ENCODE measurements at places on chromosomes 6 and 20. TPM values are rescaled to one million over a fixed set of nuclear protein-coding genes. Genes with fewer than 3 reads are reported as not detected.

CST7 gene
- total RNA-seq, result not detected

SNX3 gene
- total RNA-seq, result 182 TPM

HRH3 gene
- total RNA-seq, result not detected

DNA sequence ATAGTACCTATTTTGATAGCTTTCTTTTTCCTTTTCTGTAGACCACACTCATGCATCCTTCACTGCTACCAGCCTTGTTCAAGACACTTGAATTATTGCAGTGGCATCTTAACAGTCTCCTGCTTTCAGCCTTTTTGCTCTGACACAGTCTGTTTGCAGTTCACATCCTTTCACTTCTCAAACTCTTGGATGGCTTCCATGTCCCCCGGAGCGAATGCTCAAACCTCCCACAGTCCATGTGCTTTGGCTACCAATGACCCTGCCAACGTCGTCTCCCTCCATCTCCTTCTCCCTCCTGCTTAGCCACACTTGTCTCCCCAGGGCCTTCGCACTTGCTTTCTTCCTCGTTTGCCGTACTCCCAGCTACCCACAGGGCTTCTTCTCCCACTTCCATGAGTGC, 270.0 kb upstream of the ZFP64 start:
- no peak overlapping the region for H3K27ac ChIP-seq
- H3K36me3 ChIP-seq, result no peaks in the 10 kb centered on the region
- no peak overlapping the region for H3K4me3 ChIP-seq
- no peak for DNase-seq
- no peaks in the 10 kb centered on the region for H3K27me3 ChIP-seq

DNA sequence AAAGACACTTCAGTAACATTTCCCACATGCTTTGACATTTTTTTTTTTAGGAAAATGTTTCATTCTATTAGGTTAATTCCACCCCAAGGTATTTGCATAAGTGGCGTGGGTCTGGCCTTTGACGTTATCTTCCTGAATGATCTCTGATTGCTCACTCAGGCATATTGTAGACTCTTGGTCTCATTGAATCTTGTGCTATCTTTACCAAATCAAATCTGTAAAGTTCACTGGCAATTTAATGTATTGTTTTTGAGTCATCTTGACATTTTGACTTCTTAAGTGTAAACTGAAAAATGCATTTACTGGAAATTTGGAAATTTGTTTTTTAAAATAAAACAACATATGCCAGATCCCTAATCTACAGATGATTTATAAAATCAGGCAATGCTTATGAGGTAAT, 16.0 kb upstream of the VIP start:
- H3K36me3 ChIP-seq, result no peaks in the 10 kb centered on the region
- H3K4me3 ChIP-seq, result no peak overlapping the region
- H3K27me3 ChIP-seq, result no peaks in the 10 kb centered on the region
- no peaks in the 10 kb centered on the region for H3K4me1 ChIP-seq
- no peak for DNase-seq
- H3K27ac ChIP-seq, result no peak overlapping the region
